ENCODE measurements at places on chromosomes 11 and 22.

DNA sequence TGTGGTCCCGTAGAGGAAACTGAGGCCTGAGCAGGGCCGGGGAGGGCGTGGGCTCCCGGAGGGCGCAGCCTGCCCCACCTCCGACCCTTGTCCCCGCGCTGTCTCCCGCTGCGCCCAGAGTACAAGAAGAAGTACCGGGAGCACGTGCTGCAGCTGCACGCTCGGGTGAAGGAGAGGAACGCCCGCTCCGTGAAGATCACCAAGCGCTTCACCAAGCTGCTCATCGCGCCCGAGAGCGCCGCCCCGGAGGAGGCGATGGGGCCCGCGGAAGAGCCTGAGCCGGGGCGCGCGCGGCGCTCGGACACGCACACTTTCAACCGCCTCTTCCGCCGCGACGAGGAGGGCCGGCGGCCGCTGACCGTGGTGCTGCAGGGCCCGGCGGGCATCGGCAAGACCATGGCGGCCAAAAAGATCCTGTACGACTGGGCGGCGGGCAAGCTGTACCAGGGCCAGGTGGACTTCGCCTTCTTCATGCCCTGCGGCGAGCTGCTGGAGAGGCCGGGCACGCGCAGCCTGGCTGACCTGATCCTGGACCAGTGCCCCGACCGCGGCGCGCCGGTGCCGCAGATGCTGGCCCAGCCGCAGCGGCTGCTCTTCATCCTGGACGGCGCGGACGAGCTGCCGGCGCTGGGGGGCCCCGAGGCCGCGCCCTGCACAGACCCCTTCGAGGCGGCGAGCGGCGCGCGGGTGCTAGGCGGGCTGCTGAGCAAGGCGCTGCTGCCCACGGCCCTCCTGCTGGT is 1.9 kb downstream of the NLRP6 start:
- DNase-seq, result no peak

- DNase-seq, result no peak
Observed at GRCh38 chr22:44680481-44680894, 21.5 kb upstream of the PRR5 start.

GRCh38 chr11:92765965-92766371 is 203.5 kb upstream of the MTNR1B start:
- no peak for DNase-seq

- no peak for DNase-seq
Observed at GRCh38 chr11:12158909-12159308, 48.5 kb downstream of the MICAL2 start.

GRCh38 chr11:64764040-64764611 is 4.4 kb upstream of the PYGM start:
- DNase-seq, result no peak

DNA sequence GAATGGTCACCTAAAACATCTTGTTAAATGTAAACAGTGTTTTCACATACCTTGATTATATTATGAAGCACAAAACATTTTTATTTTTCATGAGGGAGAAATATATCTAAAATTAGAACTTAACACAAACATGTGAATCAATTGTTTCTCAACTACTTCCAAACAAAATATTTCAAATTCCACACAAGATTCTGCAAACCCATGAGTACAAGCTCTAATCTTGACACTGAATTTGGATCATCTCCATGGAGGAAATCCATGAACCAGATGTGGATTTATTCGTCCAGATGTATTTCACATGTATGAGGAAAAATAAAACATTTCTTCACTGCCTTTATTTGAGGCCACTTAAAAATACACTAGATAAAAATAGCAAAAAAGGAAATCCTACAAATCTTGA is 184.2 kb downstream of the SBF2 start:
- no peak for DNase-seq

GRCh38 chr11:130992788-130993187 is 76.5 kb upstream of the SNX19 start:
- DNase-seq, result no peak

GRCh38 chr11:46049325-46049897 is 71.8 kb downstream of the PHF21A start:
- no peak for DNase-seq

DNA sequence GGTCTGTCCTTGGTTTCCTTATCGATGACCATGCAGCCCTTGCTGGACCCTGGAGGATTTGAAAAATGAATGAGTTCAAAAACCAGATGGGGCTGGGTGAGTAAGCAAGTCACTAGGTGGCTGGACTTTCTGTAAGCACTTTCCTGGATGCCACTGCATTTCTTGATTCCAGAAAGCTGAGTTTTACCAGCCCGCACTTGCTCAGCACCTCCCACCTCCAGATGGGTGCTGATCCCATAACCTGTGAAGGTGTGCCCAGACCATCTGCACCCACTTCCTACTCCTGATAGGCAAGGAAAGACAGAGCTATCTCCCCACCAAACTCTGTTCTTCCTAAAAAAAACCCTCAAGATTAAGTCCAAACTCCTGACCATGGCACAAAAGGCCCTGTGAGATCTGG is 21.1 kb downstream of the ASCC2 start:
- DNase-seq, result no peak

DNA sequence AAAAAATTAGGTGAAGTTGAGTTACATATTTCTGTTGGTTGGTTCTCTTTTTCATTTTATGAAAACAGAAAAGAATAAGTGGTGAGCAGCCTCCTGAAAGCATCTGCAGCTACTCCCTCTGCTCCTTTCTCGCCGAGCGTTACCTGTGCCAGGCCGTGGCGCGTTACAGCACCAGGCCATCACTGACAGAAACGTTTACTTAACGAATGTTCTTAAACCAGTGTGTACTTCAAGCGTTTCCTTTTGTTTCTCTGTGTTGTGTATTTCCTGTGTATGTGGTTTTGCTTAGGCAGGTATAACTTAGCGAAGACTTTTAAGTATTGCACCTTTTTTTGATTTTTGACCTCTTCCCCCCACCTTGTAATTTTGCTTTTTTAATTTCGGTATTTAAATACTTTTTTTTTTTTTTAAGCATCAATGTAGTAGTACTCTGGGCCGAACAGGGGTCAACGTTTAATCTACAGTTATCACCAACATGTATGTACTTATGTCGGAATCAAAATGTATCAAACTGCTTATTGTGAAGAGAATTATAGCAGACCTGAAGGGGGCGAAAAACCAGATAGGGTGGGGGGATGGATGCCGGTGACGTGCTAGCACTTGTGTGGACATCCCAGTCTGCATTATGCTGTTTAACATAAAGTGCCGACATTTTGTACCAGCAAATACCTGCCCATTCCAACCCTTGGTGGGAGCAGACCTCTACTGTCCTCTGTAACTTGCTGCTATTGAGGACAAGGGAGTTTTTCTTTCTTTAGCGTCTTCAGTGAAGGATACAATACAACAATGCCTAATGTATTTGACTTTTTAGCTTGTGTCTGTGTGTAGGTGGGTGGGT is 21.6 kb upstream of the ADSL start:
- DNase-seq, result no peak
